ENCODE measurements at places on chromosomes 12 and 14.

- DNase-seq: peak; percentile 43
These were observed 106.1 kb upstream of the RFLNA start for GRCh38 chr12:124188561-124189405.

GRCh38 chr14:74671789-74672188 lies 41.1 kb downstream of the AREL1 start:
- peak; percentile 60 for DNase-seq

- DNase-seq: no peak
These were observed 20.0 kb downstream of the ITGA7 start for GRCh38 chr12:55687746-55688145.

GRCh38 chr14:57746563-57746962 lies 119.3 kb downstream of the SLC35F4 start:
- DNase-seq: no peak

GRCh38 chr14:85824526-85824925 lies 294.6 kb downstream of the FLRT2 start:
- no peak for DNase-seq

DNA sequence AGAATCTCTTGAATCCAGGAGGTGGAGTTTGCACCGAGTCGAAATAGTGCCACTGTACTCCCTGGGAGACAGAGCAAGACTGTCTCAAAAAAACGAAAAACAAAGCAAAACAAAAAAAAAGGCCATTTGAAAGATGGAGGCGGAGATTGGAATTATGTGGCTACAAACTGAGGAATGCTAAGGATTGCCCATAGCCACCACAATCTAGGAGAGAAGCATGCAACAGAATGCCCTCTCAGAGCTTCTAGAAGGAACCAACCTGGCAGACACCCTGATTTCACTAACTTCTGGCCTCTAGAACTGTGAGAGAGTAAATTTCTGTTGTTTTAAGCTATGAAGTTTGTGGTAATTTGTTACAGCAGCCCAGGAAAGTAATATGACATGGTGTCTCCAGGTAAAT lies 50.1 kb upstream of the LIMA1 start:
- DNase-seq: peak; percentile 36

- no peak for DNase-seq
These were observed 449 bp upstream of the SLC24A4 start for GRCh38 chr14:92322516-92322915.

- peak; percentile 60 for DNase-seq
These were observed 40.5 kb downstream of the SLC2A14 start for GRCh38 chr12:7832059-7832696.

- DNase-seq: no peak
These were observed 1.1 kb upstream of the BMP4 start for GRCh38 chr14:53957739-53958138.

DNA sequence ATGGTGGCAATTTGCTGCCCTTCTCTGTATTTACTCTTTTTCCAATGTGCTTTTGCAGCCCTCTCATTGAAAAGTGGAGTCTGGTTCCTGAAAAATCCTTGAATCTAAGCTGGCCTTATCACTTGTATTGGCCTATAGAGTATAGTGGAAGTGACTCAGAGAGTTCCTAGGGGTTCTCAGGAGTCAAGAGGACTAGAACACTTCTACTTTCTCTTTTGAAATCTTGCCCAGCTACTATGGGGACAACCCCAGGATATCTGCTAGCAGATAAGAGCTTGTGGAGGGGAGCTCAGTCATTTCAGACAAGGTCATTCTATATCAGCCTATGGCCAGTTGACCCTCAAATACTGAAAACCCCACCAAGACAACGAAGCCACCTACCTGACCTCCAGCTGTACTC lies 26.7 kb upstream of the WSCD2 start:
- DNase-seq: no peak

DNA sequence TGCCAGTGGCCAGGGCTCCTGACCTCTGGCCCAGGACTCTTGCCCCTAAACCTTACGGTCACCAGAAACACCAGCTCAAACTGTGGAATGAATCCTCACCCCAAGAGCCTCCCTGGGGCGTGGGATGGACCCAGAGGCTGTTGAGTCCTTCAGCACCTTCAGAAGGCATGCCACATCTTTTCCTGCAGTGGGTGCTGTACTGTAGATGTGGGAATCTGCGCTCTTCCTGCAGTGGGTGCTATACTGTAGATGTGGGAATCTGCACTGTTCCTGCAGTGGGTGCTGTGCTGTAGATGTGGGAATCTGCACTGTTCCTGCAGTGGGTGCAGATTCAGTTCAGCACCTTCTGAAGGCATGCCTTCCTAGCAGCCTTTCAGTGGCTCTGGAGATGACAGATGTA lies 1.2 kb downstream of the KRT82 start:
- no peak for DNase-seq

DNA sequence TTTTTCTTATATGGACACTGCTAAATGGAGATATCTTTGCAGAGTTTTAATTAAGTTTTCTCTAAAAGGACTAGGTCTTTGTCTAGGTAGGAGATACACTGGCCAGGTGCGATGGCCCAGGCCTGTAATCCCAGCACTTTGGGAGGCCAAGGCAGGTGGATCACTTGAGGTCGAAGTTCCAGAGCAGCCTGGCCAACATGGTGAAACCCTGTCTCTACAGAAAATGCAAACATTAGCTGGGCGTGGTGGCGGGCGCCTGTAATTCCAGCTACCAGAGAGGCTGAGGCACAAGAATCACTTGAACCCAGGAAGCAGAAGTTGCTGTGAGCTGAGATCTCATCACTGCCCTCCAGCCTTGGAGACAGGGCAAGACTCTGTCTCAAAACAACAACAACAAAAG lies 17.1 kb upstream of the CERS5 start:
- DNase-seq: no peak

- no peak for DNase-seq
These were observed 6.3 kb downstream of the SIVA1 start for GRCh38 chr14:104758981-104759969.

DNA sequence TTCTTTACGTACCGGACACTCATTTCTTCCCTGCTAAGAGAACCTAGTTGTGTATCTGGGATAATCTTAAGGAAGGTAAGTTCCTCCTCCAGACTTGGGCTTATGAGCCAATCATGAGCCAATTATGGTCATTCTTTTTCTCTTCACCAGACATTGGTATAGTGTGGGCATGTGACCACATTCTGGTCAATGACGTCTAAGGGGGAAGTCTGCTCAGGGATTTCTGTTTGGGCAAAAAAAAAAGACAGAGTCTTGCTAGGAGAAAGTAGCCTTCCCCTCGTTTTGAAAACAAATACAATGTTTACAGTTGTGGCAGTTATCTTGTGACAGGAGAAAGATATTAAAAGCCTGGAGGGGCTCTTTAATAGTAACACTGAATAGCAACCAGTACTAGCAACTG lies 20.1 kb upstream of the PLXNC1 start:
- no peak for DNase-seq

- DNase-seq: peak; percentile 15
These were observed 68.7 kb downstream of the RPAP3 start for GRCh38 chr12:47636908-47637780.

GRCh38 chr12:64678248-64678647 lies 68.0 kb downstream of the RASSF3 start:
- no peak for DNase-seq

GRCh38 chr12:111330800-111331752 lies 37.8 kb downstream of the PHETA1 start:
- peak; percentile 56 for DNase-seq

DNA sequence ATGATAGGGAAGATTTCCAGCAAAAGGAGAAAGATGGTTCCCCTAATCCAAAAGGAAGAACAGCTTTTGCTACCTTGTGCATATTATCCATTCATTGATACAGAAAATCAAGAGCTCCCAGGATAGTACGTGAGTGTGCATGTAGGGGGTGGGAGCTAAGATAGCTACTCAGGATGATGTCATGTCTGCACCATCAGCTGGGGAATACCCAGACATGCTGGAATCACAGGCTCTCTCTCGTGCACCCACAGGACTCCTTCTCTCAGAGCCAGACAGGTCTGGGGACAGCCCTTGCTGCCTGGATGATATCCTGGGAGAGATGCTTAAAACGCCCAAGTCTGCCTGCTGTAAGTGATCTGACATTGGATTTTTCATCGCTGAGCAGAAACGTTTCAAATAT lies 38.9 kb downstream of the FOXN3 start:
- DNase-seq: peak; percentile 58

- DNase-seq: no peak
These were observed 213.1 kb upstream of the RTL1 start for GRCh38 chr14:101116486-101117130.

- no peak for DNase-seq
These were observed 11.0 kb downstream of the PAPLN start for GRCh38 chr14:73248108-73248868.

- peak; percentile 55 for DNase-seq
These were observed 170.2 kb downstream of the BCAT1 start for GRCh38 chr12:24778486-24779304.

DNA sequence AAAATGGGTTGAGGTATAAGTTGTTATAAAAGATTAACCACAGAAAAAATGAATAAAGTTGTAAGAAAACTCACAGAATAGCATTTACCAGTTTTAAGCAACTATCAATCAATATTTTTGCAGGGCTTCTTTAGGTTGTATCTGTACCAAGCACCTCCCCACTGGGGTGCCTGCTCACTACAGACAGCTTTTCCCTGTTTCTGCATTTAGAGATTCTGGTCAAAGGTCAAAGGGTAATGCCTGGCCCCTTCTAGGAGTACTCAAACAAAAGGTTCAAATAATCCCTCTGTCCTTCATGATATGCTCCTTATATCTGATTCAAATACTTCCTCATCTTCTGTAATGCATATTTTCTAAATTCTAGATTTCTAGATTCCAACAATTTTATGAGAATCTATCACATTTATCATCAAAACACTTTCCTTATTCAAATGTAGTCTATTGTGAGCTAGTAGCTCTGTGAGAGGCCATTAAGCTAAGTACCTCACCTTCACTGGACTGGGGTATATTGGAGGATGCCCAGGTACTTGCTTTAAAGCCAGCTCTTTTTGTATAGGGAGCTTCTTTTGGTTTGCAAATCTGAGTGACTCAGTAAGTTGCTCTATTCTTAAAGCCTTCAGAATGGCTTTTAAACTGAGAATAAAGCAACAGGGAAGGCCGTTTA lies 120.7 kb upstream of the PTPRB start:
- DNase-seq: no peak

- DNase-seq: peak; percentile 92
These were observed 1.1 kb downstream of the SCN8A start for GRCh38 chr12:51592034-51592705.

DNA sequence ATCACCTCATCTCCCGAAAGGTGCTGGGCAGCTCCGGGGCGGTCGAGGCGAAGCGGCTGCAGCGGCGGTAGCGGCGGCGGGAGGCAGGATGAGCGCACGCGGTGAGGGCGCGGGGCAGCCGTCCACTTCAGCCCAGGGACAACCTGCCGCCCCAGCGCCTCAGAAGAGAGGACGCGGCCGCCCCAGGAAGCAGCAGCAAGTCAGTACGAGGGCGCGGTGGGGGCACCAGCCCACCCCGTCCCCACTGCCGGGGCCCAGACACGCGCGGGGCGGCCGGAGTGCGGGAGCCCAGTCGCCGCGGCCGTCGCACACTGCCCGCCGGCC lies 862 bp downstream of the HMGA2 start:
- no peak for DNase-seq

DNA sequence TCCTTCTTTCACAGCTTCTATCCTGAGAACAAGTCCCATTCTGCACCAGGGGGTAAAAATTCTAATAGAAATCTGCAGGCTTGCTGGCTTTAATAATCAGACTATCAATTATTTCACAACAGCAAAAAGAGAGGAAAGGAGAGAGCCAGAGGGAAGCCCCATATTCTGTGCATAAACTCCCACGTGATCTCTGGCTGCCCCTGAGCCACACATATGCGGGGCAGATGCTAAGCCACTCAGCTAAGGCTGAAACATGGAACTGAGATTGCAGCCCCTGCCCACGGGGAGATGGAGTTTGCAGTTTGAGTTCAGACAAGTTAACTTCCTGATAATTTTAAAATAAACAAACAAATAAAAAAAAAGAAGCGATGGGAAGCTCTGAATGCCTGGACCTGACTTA lies 254.4 kb upstream of the CCDC196 start:
- no peak for DNase-seq

DNA sequence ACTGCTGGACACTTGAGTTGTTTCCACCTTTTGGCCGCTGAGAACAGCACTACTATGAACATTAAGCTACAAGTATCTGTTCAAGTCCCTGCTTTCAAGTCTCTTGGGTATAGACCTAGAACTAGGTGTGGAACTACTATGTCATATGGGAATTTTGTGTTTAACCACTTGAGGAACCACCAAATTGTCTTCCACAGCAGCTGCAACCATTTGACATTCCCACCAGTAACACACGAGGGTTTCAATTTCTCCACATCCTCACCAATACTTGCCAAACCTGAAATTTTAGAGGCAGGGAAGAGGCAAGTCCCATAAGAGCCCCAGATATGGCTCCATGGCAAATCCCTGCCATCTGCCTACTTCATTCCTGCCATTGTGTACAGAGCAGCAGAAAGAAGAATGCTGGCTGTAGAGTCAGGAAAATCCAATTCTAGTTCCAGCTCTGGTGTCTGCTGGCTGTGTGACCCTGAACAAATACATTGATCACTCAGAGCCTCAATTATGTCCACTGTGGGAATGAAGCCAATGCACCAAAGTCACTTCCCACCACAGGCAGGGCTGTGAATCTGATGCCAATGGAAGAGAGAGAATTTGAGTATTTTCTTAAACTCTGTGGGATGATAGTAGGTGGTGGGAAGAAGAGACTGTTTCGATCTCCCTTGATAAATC lies 17.8 kb downstream of the PITPNM2 start:
- DNase-seq: no peak

GRCh38 chr12:43428088-43428600 lies 123.9 kb downstream of the ADAMTS20 start:
- no peak for DNase-seq

DNA sequence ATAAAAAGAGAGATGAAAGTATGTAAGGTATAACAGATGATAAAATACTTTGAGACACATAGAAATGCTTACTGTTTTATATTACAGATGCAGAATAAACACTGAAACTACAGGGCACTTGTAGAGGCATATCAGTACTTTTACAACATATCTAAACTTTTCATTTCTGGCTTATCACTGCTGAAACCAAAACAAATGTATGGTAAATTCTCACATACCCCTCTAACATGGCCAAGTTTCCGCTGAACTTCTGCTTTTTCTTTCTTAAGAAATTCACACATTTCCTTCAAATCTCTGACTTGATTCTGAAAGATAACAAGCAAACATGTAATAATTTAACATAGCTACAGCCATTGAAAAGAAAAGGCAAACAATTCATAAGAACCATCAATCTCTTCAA lies 33.3 kb upstream of the C12orf50 start:
- DNase-seq: no peak

GRCh38 chr14:39491134-39491571 lies 58.9 kb upstream of the FBXO33 start:
- DNase-seq: peak; percentile 54
